ENCODE measurements at places on chromosomes 12 and 14. TPM values are rescaled to one million over a fixed set of nuclear protein-coding genes. Genes with fewer than 3 reads are reported as not detected.

- H3K27me3 ChIP-seq = peaks cover 18% of the 10 kb centered on the region
- no peak for DNase-seq
- H3K4me1 ChIP-seq = peaks cover 8% of the 10 kb centered on the region
- no peaks in the 10 kb centered on the region for H3K36me3 ChIP-seq
- H3K4me3 ChIP-seq = peak overlapping the region; percentile 69
Observed at GRCh38 chr12:115451780-115452736, 768.1 kb upstream of the TBX3 start.

GRCh38 chr12:4353785-4354208 is 25.7 kb downstream of the FGF23 start:
- H3K27me3 ChIP-seq = no peaks in the 10 kb centered on the region
- no peaks in the 10 kb centered on the region for H3K4me1 ChIP-seq
- no peak for DNase-seq
- no peak overlapping the region for H3K27ac ChIP-seq
- peaks cover 17% of the 10 kb centered on the region for H3K36me3 ChIP-seq

RERG gene
- 10.8 TPM for total RNA-seq

GRCh38 chr14:49931523-49931922 is 38.6 kb downstream of the ARF6 start:
- H3K27me3 ChIP-seq = no peaks in the 10 kb centered on the region
- H3K27ac ChIP-seq = no peak overlapping the region
- H3K4me1 ChIP-seq = peaks cover 24% of the 10 kb centered on the region
- no peak overlapping the region for H3K4me3 ChIP-seq
- no peak for DNase-seq

DNA sequence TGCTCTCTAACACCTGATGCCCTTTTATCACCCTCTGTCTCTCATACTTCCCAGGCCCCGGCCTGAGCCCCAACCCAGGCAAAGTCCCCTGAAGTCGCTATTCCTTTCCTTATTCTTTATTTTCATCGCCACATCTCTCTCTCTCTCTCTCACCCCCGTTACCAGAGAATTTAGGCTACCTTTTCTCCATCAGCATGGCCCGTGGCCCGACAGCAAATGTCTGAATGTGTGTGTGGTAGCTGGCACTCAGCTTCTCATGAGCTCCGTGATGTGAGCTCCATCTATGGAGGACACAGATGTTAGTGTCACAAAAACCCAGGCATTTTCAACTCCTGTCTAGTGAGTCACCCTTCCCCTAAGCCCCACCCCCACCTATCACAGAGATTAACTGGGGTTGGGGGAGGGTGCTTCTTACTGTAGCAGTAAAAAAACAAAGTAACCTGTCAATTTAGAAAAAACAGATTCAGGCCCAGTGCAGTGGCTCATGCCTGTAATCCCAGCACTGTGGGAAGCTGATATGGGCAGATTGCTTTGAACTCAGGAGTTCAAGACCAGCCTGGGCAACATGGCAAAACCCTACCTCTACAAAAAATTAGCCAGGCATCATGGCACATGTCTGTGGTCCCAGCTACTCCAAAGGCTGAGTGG is 53.8 kb downstream of the VCPKMT start:
- no peaks in the 10 kb centered on the region for H3K27me3 ChIP-seq
- H3K27ac ChIP-seq = peak overlapping the region; percentile 96
- H3K4me1 ChIP-seq = peaks cover 56% of the 10 kb centered on the region
- no peaks in the 10 kb centered on the region for H3K36me3 ChIP-seq
- peak overlapping the region; percentile 1 for H3K4me3 ChIP-seq
- no peak for DNase-seq

DNA sequence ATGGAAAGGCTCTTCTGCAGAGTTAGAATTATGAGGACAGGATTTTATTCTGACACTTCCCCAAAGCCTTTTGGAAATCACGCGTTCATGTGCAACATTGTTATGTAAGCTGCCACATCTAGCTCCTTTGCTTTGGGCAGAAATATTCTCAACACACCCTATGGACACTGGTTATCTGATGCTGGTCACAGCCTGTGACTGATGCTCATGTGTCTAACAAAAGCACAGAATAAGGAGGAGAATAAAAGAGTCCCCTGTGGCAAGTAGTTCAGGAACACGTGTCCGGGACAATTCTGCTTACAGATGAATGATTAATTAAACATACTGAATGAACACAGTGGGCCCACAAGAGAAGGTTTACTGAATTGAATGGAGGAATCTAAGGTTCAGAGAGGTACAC is 22.1 kb downstream of the FOXN3 start:
- no peaks in the 10 kb centered on the region for H3K36me3 ChIP-seq
- H3K4me1 ChIP-seq = peaks cover 21% of the 10 kb centered on the region
- no peak for DNase-seq
- no peak overlapping the region for H3K4me3 ChIP-seq
- no peaks in the 10 kb centered on the region for H3K27me3 ChIP-seq
